CD14-positive monocyte (primary cell): ENCODE measurements at places on chromosomes 13 and 19. TPM values are rescaled to one million over a fixed set of nuclear protein-coding genes. Genes with fewer than 3 reads are reported as not detected.

KCTD4 gene
- polyA plus RNA-seq, result not detected

IGFL2 gene
- polyA plus RNA-seq, result not detected

KLK4 gene
- polyA plus RNA-seq, result not detected in 2 replicates

KIR3DL2 gene
- polyA plus RNA-seq, result 0.04 TPM in 1 of 2 replicates, not detected in the other

ZNF177 gene
- 0.10 and 0.51 TPM in 2 replicates for polyA plus RNA-seq

SLAIN1 gene
- polyA plus RNA-seq, result 0.75 TPM

CLPTM1 gene
- 14.7 TPM for polyA plus RNA-seq

ZNF560 gene
- polyA plus RNA-seq, result not detected in 2 replicates

SHD gene
- not detected in 2 replicates for polyA plus RNA-seq

CGB5 gene
- polyA plus RNA-seq, result not detected

KLK15 gene
- not detected for polyA plus RNA-seq

CYP2A6 gene
- polyA plus RNA-seq, result not detected in 2 replicates

ZNF566 gene
- 0.53 and 0.95 TPM in 2 replicates for polyA plus RNA-seq

GIPR gene
- polyA plus RNA-seq, result 0.03 TPM in 1 of 2 replicates, not detected in the other

MBD3L2 gene
- not detected for polyA plus RNA-seq

ZIM2 gene
- not detected for polyA plus RNA-seq

KRTDAP gene
- not detected for polyA plus RNA-seq

PINLYP gene
- 1.3 TPM for polyA plus RNA-seq

SHISA7 gene
- polyA plus RNA-seq, result not detected

IFNL1 gene
- not detected for polyA plus RNA-seq

ZNF761 gene
- 3.4 TPM for polyA plus RNA-seq

ERICH6B gene
- not detected in 2 replicates for polyA plus RNA-seq

RPS5 gene
- polyA plus RNA-seq, result 1,381 and 1,722 TPM in 2 replicates

GPC5 gene
- polyA plus RNA-seq, result not detected in 2 replicates

TMC4 gene
- 2.5 TPM for polyA plus RNA-seq

FXYD7 gene
- polyA plus RNA-seq, result not detected

MAB21L1 gene
- not detected for polyA plus RNA-seq

SHISA2 gene
- not detected for polyA plus RNA-seq

GAMT gene
- 0.98 and 1.3 TPM in 2 replicates for polyA plus RNA-seq

KLK14 gene
- polyA plus RNA-seq, result not detected

LRRC63 gene
- polyA plus RNA-seq, result 0.14 and 0.36 TPM in 2 replicates

PSG2 gene
- polyA plus RNA-seq, result not detected

SRRM5 gene
- not detected for polyA plus RNA-seq

EPN1 gene
- 75.2 and 143 TPM in 2 replicates for polyA plus RNA-seq

CEACAM20 gene
- polyA plus RNA-seq, result not detected in 2 replicates

FGF21 gene
- polyA plus RNA-seq, result not detected in 2 replicates

C19orf73 gene
- polyA plus RNA-seq, result 0.60 and 1.2 TPM in 2 replicates

ACER1 gene
- not detected for polyA plus RNA-seq
